ENCODE measurements at places on chromosomes 4 and X. TPM values are rescaled to one million over a fixed set of nuclear protein-coding genes. Genes with fewer than 3 reads are reported as not detected.

Gene TBX22
- not detected for total RNA-seq

GRCh38 chr4:184850018-184850417, 24.2 kb upstream of the ACSL1 start:
- no peak for DNase-seq

DNA sequence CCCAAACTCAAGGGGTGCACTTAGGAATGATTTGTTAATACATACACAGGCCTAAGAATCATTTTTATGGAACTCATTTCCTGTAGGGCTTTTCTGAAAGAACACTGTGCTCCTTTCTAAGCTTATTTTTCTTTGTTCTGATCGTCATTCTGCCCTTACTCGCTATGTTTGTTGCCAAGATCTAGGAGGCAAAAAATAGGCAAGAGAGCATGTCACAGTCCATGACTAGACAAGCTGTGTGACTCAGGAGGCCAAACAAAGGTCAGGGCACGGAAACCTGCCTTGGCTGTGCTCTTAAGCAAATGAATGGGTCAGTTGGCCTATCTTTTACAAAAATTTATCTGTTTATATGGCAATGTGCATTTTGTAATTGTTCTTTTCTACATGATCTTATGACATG, 42.5 kb upstream of the C1GALT1C1 start:
- peak; percentile 50 for DNase-seq

Gene TCEAL6
- not detected for total RNA-seq

DNA sequence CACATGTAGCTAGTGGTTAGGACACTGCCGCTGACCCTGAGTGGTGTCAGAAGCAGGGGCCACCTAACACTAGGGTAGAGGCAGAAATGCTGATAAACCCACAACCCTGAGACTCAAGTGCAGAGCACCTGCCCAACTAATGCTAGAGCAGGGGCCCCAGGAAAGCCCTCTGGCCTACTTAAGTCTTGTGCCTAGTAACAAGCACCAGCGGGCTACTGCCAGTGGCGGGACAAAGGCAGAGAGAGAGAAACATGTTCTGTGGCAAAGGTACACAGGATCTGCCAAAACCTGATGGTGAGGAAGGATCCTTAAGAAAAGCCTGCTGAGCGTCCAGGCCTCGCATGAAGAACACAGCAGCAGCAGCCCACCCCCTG, 172.4 kb downstream of the PRDM5 start:
- no peak for DNase-seq

Gene FRG2
- total RNA-seq, result not detected

Gene UBE2A
- 58.5 TPM for total RNA-seq

Gene RNF4
- total RNA-seq, result 22.3 TPM

- no peak for DNase-seq
These were observed 67.6 kb downstream of the PPP2R2C start for GRCh38 chr4:6404611-6405396.

DNA sequence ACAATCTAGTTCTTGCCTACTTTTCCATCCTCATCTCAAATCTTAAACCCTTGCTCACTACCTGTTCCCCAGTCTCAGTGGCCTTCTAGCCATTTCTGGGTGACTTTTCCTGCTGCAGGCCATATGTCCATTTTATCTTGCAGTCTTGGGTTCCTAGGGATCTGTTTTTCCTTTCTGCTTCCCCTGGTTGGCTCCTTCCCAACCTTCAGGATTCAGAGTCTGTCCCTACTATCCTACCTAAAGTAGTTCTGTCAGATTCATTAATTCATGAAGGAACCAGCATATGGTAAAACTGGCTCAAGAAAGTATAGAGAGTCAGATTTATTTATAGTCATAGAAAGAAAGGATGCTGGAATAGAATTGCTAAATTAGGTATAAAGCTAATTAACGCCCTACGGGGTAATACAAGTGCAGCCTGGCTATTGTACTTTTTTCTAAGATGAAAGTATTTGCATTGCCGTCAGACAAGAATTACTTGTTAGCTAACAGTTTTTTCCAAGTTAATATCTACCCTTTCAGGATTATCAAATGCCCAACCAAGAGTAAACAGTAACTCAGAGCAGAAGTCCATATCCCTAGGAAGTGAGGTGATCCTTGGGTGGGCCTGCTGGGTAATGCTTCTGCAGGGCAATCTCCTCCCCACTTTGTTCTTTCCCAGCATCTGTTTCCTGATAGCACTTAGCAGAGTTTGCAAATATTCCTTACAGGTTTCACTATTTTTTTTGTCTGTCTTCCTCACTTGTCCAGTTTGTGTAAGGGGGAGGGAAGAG, 63.6 kb downstream of the REPS2 start:
- no peak for DNase-seq

Gene SLC25A43
- 2.1 TPM for total RNA-seq

Gene MXRA5
- total RNA-seq, result 1.3 TPM

DNA sequence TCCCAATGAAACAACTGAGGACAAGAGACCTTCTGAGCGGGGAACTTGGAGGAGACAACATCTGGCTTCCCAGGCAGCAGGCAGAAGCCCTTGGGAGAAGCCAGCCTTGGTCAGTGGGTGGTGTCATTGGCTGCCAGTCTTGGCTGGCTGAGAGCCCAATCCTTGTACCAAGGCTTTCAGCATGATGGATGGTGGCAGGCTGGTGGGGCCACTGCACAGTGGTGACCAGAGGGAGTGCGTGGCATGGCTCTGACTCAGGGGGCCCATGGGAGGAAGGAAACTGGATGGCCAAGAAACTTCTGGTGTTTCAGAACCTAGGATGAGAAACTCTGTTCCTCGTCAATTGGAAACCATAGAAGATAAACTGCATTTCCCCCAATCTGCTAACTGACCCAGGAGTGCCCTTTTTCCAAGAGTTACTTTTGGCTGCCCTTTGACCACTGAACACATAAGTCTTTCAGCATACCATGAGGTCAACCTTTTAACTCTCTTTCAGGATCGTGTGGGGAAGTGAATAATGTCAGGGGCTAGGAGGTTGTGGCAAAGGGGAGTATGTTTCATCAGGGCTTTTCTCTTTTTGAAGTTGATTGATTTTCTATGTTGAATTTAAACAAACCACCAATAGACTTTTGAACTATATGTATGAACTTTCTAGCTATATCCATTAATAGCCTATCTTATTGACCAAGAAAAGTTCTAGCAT, 60.9 kb downstream of the SOWAHB start:
- no peak for DNase-seq

DNA sequence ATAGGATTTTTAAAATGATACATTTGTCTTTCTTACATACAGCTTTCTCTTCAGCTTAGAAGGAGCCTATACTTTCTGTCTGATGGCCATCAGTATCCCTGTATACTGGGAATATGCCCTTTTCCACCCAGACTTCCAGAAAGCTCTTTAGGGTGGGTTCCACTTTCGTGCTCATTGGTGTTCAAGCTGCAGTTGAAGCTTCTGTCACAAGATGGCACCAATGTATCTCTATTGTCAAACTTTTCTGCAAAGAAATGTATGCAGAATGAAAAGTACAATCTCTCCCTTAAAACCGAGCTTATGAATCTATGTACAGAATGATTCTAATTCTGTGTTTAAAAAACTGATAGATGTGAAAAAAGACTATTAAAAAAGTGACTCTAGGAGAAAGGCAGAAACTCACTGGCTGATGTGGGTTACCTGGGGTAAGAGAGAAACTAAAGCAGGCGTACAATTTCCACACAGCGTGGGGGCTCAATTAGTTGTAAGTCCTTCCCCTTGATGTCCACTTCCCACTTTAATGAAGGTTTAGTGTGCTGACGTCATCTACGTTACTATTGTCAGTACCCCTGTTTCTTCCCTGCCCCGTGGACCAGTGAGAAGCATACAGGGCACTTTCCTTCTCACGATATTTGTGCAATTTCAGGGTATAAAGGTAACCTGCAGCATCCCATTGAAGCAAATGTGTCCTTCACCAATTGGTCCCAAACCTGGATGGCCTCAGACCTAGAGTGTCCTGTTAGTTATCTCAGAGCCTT, 57.3 kb upstream of the TCEAL2 start:
- no peak for DNase-seq

- no peak for DNase-seq
These were observed 155.5 kb upstream of the PRDX4 start for GRCh38 chrX:23511793-23512192.

Gene OTUD6A
- total RNA-seq, result not detected

DNA sequence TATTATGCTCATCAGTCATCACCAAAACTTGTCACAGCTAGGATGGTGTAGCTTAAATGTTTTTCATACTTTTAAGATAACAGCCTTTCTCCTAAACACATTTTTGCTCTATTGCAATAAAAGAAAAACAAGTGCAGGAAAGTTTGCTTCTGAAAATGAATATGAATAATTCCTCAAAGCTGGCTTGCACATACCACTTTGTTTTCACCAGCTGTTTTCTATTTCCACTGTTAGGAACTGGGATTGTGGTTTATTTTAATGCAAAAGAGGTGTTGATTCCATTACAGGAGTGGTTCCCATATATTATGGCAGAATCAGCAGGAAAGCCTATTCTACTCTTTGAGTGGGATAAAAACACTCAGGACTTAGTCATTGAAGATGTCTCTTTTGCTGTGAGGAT, 145.9 kb downstream of the PPA2 start:
- DNase-seq, result no peak

Gene ASB12
- 2.7 TPM for total RNA-seq

DNA sequence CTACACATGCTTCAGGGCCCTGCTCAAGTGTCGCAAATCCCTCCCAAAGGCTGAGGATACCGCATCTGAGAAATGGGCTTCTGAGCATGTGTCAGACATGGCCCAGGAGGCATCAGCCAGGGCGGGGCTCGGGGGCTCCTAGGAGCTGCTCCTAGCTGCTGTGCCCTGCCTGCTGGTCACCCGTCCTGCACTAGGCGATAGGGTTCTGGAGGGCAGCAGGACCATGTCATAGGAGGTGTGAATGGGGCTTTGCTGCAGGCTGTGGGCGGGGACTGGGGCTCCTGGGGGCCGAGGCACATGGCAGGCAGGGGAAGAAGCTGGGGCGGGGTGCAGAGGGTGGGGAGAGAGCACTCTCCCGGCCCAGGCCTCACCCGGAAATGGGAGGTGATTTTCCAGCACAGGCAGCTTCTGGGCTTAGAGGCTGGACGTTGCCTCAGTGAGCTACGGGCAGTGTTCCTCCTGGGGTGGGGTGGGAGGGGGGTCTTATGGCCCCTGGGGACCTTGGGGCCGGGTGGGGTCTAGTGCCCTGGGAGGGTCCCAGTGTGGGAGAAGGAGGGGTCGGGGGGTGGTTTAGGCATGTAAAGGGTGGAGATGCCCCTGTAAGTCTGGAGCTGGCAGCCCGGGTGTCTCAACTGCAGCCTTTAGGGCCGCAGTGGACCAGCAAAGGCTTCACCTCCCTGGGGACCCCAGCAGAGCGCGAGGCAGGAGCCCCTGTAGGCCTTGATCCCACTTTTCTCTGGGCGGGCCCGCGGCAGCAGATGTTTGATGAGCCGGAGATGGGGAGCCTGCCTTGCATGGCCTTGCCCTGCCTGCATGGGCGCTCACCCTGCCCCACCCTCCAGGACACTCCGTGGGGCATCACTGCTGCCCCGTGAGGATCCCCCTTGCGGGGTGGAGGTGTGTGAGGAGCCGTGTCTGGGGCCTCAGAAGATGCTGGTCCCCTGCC, 98.6 kb upstream of the LRPAP1 start:
- DNase-seq, result peak; percentile 10

Gene GCNA
- 2.2 TPM for total RNA-seq
